ENCODE measurements at places on chromosomes 12 and 14.

- DNase-seq, result no peak
Measured at GRCh38 chr12:67428431-67428830, 159.3 kb downstream of the CAND1 start.

DNA sequence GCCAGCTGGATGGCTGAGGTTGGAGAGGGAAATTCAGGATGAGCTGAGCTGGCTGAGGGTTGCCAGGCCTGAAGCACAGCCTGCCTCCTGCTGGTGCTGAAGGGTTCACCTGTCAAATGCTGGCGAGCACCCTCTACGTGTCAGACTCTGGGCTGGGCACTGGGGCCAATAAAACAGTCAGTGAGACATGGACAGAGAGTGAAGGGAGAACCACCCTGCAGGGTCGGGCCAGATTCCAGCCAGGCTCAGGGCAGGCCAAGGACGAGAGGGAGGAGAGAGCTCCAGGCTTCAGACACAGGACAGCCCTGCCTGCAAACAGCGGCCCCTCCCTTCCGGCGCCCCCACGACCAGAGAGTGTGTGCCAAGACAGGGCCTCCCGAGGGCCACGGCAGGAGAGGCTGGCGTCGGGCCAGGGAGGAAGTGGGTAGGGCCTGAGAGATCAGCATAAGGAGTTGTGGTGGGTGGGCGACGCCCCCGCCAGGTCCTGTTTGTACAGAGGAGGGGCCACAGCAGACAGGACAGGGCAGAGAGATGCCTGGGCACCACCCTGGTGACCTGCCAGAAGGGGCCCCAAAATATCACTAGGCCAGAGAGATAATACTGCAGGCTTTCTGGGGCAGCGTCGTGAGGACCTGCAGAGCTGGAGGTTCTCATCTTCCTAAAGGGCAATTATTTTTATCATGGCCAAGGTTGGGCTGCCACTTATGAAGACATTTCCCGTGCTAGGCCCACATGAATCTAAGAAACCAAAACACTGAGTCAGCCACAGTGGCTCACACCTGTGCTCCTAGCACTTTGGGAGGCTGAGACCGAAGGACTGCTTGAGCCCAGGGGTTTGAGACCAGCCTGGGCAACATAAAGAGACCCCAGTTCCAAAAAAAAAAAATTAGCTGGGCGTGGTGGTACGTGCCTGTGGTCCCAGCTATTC is 73.1 kb upstream of the GPR68 start:
- DNase-seq, result no peak

- DNase-seq, result no peak
Measured at GRCh38 chr12:53211476-53212381, 4.7 kb upstream of the ITGB7 start.

- DNase-seq, result no peak
Measured at GRCh38 chr14:98345161-98345560, 926.8 kb downstream of the BCL11B start.

DNA sequence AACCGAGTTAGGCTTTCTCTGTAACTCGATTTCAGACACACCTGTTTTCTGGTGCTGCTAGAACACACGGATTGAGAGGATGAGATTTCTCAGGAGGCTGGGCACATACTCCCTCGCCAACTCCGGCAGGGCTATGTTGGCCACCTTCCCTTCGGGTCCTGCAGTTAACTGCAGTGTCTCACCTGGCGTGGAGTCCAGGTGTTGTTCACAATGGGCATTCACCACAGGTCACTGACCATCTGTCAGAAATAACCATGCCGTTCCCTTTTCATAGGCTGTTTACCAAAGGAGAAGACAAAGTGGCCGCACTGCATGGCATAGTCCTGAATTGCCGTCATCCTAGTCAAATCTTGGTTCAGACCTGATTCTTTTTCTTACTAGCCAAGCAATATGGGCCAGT is 5.5 kb upstream of the KCNH3 start:
- DNase-seq, result no peak

GRCh38 chr14:34324363-34324795 is 137.7 kb downstream of the SPTSSA start:
- DNase-seq, result no peak

GRCh38 chr14:101454229-101454628 is 107.1 kb upstream of the DIO3 start:
- DNase-seq, result no peak

- no peak for DNase-seq
Measured at GRCh38 chr14:90517076-90517841, 120.4 kb downstream of the CALM1 start.

GRCh38 chr14:103304706-103305105 is 29.3 kb upstream of the EIF5 start:
- DNase-seq, result no peak

DNA sequence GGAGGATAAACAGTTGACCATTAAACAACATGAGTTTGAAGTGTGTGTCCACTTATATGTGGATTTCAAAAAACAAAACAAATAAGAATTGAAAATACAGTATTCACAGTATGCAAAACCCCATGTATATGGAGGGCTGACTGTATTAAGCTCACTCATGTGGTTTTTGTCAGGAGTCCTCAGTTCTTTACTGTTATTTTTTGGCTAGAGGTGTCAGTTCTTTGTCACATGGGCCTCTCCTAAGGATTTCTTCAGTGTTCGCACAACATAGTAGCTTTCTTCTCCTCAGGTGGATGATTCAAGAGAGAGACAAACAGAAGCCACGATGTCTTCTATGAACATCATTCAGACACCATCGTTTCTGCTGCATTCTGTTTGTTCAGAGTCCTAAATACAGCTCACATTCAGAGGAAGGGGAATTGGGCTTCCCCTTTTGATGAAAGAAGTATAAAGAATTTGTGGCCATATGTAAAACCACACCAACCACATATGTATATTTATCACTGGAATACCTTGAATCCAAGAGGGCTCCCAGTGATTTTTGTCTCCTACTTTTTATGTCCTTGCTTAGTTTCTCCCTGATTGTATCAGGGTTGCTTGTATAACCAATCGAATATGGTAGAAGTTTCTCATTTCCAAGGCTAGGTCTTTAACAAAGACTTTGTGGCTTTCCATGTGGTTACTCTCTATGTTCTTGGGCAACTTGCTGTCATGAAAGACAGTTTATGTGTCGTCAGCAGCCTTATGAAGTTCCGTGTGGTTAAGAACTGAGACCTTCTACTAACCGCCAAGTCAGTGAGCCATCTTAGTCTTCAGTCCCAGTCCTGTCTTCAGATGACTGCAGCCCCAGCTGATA is 18.9 kb downstream of the MNAT1 start:
- DNase-seq, result no peak

GRCh38 chr14:101657372-101657771 is 96.1 kb downstream of the DIO3 start:
- DNase-seq, result no peak

DNA sequence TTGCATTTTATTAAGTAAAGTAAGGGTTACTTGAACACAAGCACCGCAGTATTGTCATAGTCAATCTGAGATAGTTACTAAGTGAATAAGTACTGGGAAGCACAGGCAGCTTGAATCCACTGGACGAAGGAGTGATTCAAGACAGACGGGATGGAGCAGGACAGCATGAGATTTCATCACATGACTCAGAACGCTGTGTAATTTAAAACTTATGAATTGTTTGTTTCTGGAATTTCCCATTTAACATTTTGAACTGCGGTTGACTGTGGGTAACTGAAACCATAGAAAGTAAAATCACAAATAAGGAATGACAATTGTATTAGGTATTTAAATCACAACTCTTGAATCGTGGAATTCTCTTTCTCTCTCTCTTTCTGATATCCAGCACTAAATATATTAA is 1630.4 kb upstream of the SEL1L start:
- DNase-seq, result no peak

DNA sequence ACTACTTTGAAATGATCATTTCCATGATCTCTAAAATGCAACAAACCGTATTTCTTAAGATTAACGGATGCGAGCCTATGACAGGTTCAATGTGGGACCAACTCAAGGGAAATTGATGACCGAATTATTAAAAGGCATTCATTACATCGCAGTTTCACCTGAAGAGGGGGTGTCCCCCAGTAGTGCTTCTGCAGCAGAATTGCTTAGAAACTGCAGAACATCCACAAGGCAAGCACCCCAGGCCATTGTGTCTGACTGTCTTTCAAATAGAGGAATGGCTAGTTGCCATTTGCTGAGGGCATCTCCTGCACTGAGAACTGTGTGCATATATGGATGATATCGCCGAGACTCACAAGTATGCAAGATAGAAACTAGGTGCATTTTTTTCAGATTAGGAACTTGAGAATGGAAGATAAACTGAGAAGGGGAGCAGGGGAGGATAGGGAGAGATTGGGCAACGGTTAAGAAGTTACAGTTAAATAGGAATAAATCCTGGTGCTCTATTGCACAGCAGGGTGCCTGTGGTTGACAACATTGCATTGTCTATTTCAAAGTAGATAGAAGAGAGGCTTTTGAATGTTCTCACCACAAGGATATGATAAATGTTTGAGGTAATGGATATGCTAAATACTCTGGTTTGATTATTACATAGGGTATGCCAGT is 234.3 kb upstream of the PLEKHG7 start:
- DNase-seq, result no peak

- DNase-seq, result no peak
Measured at GRCh38 chr12:104520242-104520900, 63.6 kb downstream of the CHST11 start.

- no peak for DNase-seq
Measured at GRCh38 chr14:31205681-31206535, 1.7 kb downstream of the HECTD1 start.

DNA sequence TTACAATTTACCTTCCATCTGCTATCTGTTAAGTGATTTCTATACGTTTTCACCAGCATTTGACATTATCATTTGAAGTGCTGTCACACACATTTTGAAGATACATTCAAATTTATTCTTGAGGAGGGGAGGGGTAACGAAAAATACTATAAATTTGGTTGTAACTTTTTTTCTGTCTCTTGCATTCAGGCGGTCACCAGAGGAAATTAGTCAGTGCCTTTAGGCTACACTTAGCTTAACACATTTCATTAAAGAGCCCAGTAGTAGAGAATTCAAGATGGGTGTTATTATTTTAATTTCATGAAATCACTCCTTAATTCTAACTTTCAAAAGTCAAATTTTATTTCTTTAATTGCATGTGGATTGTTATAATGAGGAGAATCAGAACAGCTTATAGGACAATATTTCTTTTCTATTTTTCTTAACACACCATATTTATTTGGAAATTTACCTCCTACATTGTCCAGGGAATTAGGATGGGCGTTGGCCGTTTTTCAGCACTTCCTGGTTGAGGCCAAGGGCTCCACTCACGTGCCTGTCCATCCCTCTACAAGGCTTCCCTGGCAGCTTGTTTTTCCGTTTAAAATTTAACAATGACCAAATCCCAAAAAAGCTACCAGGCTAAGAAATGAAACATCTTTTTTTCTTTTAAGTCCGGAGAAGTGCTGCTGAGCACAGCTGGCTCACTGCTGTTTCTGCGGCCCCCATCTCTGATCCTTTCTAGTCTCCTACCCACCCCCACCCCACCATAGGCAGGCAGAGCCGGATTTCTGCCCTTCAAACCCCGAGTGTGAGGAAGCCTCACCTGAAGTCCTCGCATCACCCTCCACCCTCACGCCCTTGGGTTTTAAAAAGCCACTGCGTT is 1.1 kb upstream of the FAR2 start:
- no peak for DNase-seq

DNA sequence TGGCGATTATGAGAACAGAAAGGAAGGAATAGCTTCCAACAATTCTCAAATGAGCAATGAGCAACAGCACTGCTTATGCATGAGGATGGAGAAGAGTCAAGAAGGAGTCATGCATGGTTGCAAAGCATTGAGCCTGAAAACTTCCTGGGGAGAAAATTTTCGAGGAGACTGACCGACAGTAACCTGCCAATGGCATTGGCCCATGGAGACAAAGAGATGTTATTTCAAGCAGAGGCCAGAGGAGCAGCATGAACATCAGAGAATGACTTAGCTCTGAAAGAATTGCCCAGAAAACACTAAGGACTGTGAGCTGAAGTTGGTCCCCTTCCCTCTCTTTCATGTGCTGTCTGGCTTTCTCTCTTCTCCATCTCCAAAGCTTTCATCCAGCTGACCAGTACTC is 343.4 kb downstream of the ADAMTS20 start:
- no peak for DNase-seq

DNA sequence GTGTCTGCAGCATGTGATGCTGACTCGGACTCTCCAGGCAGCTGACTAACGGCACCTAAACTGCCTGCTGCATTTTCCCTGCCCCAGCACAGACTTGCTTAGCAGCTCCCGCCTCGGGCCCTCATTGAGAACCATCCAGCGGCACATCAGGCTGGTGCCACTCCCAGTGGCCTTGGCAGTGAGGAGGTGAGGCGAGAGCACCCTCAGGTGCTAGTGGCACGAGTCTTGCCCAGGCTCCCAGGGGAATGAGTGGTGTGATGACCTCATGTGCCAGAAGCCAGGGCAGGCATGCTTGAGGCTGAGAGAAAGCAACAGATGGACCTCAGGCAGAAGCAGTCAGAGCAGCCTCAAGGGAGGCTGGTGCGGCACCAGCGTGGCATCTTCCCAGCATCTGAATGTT is 60.2 kb downstream of the PRKCH start:
- no peak for DNase-seq

GRCh38 chr14:83534995-83535394 is 1994.9 kb upstream of the FLRT2 start:
- no peak for DNase-seq

DNA sequence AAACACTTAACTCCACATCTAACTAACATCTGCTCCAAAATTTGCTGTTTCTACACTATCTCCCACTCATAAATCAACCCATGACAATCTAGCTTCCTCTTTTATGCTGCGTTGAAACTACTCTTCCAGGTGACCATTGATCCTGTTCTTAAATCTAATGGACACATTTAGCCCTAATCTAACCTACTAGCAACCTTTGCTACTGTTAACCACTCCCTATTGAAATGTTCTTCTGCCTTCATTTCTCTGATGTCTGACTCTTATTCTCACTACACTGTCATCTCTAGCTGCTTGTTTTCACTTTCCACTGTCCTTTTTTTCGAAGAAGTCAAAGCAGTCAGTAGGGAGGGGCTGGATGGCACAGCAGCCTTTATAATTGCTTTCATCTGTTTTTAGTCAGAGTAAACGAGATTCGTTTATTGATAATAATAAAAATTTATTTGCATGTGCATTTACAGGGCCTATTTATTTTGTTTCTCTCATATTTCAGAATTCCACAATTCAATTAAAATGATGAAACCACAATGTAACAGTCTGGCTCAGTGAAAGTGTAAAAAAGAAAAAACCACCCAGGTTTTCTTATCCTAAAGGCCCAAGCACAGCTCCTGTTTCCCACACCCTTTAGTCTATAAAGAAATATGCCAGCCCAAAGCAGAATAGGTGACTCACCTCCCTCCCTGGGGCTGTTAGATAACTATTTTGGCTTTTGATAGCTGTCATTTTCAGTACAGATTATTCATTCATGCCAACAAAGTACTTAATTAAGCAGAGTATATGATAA is 44.9 kb downstream of the ATP2B1 start:
- DNase-seq, result no peak

- no peak for DNase-seq
Measured at GRCh38 chr12:130546494-130546893, 169.6 kb downstream of the RIMBP2 start.

- no peak for DNase-seq
Measured at GRCh38 chr12:6231359-6232268, 31.4 kb downstream of the CD9 start.

- DNase-seq, result no peak
Measured at GRCh38 chr12:58580095-58580494, 340.2 kb downstream of the LRIG3 start.
